H54 (cell line): ENCODE measurements at places on chromosomes 11 and 22.
A peak's percentile ranks its signal among the peaks of the same experiment; 100 is the strongest.

DNA sequence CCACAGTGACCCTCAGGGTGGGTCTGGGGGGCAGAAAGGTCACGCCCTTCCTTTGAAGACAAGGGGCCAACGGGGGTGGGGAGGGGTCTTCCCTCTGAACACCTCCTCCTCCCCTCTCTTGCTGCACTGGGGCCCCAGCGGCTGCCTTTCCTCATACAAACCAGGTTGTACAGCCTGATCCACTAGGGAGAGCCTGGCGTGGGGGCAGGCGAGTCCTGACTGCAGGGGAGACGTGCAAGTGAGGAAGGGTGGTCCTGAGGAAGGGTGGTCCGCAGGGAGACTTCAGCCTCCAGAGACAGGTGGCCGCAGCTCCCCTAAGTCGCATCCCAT, 43.6 kb upstream of the LINC01488 start:
- DNase-seq: no peak

DNA sequence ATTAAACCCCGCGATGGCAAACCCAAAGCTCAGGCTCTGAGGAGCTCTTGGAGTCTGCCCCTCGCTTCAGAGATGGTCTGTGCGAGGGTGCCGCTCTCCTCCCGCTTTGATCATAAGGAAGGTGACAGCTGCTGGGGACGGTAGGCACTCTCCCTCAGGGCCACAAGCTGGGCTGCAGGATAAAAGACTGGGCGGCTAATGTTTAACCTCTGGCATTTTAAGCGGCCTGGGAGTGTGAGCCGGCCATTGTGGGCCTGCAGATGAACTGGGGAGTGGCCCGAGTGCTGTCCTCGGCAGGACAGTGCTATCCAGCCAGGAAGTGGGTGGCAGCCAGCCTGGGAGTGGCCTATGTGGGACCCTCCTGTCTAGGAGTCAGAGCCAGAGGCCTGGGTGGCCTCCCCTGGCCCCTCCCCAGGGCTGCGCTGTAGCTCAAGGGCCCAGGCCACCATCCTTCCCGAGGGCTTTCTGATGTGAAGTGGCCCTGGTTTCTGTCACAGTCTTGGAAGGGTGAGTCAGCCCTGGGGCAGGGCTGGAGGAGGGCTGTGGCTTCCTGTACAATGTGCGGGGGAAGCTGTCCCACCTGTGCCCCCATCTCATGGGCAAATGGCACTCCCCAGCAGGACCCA, 58.7 kb upstream of the PRODH start:
- DNase-seq: no peak

- DNase-seq: peak; percentile 13
Observed at GRCh38 chr11:32034149-32034548, 56.7 kb upstream of the RCN1 start.

GRCh38 chr11:120195601-120196320, 15.1 kb upstream of the OAF start:
- no peak for DNase-seq

DNA sequence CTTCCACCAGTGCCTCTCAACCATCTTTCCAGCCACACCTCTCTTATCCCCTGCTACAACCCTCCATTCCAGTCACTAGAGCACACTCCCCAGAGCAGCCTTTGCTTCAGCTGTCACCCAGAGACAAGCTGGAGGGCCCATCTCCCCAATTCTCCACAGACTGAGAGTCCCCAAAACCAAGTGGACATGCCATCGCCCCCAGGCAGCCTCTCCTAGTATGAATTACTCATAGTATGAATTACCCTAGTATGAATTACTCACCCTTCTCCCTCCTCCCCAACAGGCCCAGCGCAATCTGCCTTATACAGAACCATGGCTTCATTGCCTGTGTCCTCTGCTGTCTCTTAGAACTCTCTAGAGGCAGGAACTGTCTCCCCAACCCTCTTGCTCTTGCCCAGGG, 24.8 kb downstream of the MYH9 start:
- DNase-seq: no peak

- no peak for DNase-seq
Observed at GRCh38 chr11:44104481-44105294, 9.2 kb downstream of the EXT2 start.
